ENCODE measurements at places on chromosomes 7 and 10. TPM values are rescaled to one million over a fixed set of nuclear protein-coding genes. Genes with fewer than 3 reads are reported as not detected.

GRCh38 chr7:130995252-130996081 lies 261.5 kb upstream of the KLF14 start:
- no peak for DNase-seq
- H3K27ac ChIP-seq = peak overlapping the region; percentile 85
- peak overlapping the region; percentile 54 for H3K4me3 ChIP-seq
- peaks cover 86% of the 10 kb centered on the region for H3K4me1 ChIP-seq

GRCh38 chr7:38873433-38873832 lies 35.6 kb downstream of the VPS41 start:
- H3K27me3 ChIP-seq = no peaks in the 10 kb centered on the region
- no peak overlapping the region for H3K27ac ChIP-seq
- H3K36me3 ChIP-seq = peaks cover 7% of the 10 kb centered on the region
- H3K4me3 ChIP-seq = no peak overlapping the region

- no peak overlapping the region for H3K4me3 ChIP-seq
- no peak for DNase-seq
- peaks cover 11% of the 10 kb centered on the region for H3K27me3 ChIP-seq
- H3K4me1 ChIP-seq = no peaks in the 10 kb centered on the region
- H3K27ac ChIP-seq = no peak overlapping the region
These were observed 95.4 kb downstream of the CCDC3 start for GRCh38 chr10:12906051-12906541.

DNA sequence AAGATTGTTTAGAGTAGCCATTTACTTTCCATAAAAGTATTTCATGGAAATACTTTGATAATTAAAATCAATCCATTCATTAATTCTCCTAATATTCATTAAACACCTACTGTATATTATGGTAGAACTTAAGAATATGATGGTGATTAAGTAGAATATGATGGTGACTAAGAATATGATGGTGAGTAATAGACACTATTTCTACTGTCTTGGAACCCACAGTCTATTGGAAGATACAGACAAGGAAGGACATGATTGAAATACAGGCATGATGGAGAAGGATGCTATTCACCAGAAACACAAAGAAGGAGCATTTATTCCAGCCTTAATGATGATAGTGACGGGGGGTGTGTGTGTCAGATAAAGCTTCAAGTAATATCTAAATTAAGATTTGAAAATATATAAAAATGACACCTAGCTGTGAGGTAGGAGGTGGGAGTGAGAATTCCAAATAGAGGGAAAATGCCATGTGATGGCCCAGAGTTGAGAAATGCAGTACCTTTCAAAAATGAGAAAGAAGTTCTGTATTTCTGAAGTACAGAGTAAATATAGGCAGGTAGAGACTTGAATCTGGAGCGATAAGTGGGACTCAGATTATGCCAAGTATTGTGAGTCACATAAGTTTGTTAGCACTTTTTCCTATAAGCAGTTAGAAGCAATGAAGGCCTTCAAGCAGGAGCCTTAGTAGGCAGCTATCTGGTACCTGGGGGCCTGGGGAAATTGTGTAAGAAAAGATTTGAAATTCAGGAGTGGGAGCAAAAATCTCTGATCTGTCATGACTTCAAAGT lies 12.5 kb upstream of the CDK13 start:
- H3K4me3 ChIP-seq = no peak overlapping the region
- H3K36me3 ChIP-seq = no peaks in the 10 kb centered on the region
- no peaks in the 10 kb centered on the region for H3K4me1 ChIP-seq
- no peaks in the 10 kb centered on the region for H3K27me3 ChIP-seq
- H3K27ac ChIP-seq = no peak overlapping the region

DNA sequence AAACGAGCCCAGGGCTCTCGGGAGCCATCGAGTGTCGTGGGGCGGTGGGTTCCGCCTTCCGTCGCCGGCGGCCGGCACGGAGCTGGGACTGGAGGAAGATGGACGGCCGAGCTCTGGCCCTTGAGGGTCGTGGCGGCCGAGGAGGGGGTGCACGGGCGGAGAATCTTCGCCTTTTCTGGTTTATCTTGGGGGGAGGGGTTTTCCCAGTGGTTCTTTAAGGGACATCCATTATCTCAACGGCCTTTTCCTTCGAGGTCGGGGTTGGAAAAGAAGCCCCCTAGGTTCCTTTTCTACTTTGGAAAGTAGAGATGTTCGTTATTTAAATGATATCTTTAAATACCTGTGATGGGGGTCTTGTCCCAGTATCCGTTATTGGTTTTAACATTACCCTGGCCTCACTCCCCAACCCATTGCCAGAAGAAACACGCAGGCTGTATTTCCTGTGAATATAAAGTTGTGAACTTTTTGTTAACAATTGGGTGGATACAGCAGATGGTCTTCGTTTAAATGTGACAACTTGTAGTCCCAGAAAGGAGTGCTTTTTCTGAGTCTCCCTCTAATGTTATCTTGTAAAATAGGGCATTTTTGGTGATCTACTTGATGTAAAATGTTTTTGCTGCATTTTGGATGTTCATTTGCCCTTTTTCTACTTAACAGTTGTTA lies 765 bp downstream of the CCAR1 start:
- H3K4me1 ChIP-seq = peaks cover 21% of the 10 kb centered on the region
- no peaks in the 10 kb centered on the region for H3K27me3 ChIP-seq
- H3K27ac ChIP-seq = peak overlapping the region; percentile 85
- DNase-seq = no peak
- peaks cover 31% of the 10 kb centered on the region for H3K36me3 ChIP-seq

GRCh38 chr10:84173501-84173929 lies at the start of gene GPR15LG:
Gene GPR15LG (plus strand): TSS chr10:84173801. CDS start chr10:84173852, 51 bp downstream.
- H3K27me3 ChIP-seq = no peaks in the 10 kb centered on the region
- H3K36me3 ChIP-seq = no peaks in the 10 kb centered on the region
- no peak for DNase-seq
- H3K4me1 ChIP-seq = no peaks in the 10 kb centered on the region

DNA sequence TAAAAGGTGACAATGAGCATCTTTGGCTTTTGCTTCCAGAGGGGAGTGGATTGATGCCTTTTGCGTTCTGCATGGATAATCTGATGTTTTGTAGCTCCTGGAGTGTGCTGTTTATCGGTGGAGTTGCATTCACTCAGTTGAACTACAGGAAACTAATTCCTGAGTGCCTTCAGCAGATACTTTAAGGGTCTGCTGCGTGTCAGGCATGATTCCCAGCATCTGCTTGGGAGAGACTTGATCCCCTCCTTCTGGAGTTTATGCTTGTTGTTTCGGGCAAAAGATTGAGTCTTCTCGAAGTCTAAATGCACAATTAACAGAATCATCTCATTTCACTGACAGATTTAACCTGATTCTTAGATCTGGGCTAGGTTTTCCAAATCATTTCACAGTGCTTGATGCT lies 46.2 kb downstream of the CELF2 start:
- H3K27me3 ChIP-seq = peaks cover 17% of the 10 kb centered on the region
- DNase-seq = no peak
- H3K27ac ChIP-seq = no peak overlapping the region
- no peaks in the 10 kb centered on the region for H3K36me3 ChIP-seq
- H3K4me1 ChIP-seq = no peaks in the 10 kb centered on the region
- no peak overlapping the region for H3K4me3 ChIP-seq

DNA sequence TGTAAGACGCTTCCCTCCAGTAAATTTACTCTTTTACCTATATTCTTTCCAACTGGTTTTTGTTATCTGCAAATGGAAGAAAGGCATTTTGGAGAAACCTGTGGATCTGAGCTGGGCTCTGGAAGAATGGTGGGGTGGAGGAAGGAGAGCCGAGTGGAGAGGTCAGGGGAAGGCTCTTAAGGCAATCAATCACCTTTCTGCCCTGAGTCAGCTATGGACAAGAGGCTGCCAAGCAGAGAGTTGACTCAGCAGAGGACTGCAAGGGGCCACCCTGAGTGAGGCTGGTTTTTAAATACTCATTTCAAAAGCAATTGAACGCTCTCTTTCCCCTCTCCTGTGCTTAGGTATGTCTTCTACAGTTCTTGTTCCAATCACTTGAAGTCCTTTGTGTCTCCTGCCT lies 81.8 kb downstream of the SPAG6 start:
- no peak overlapping the region for H3K4me3 ChIP-seq
- no peak for DNase-seq
- peaks cover 28% of the 10 kb centered on the region for H3K27me3 ChIP-seq
- H3K36me3 ChIP-seq = no peaks in the 10 kb centered on the region
- peaks cover 5% of the 10 kb centered on the region for H3K4me1 ChIP-seq

DNA sequence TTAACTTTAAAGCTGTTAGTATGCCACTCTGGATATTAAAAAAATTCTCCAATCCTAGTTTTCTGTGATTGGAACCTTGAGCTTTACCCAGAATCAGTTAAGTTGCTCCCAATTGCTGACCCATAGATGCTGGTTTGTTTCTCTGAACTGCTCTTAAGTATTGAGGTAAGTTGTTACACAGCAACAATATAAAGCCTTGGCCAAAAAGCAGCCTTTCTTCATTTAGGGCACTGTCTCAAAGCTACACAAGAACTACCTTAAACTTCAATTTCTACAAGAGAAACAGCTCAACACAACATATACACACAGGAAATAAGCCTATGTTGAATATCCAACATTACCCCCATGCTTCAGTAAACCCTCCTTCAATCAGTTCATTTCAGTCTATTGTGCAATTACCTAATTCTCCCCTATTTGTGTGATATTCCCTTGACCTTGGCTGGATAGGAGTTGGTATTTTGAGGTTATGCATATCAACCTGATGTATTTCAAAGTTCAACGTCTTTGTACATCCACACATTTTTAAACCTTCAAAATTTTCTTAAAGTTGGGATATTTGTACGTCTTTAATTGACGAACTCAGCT lies 11.5 kb downstream of the HNRNPA2B1 start:
- no peak overlapping the region for H3K4me3 ChIP-seq
- peaks cover 89% of the 10 kb centered on the region for H3K4me1 ChIP-seq
- no peaks in the 10 kb centered on the region for H3K27me3 ChIP-seq
- DNase-seq = no peak

- no peak overlapping the region for H3K4me3 ChIP-seq
- H3K4me1 ChIP-seq = no peaks in the 10 kb centered on the region
- no peaks in the 10 kb centered on the region for H3K27me3 ChIP-seq
- no peaks in the 10 kb centered on the region for H3K36me3 ChIP-seq
These were observed 479.6 kb downstream of the IPMK start for GRCh38 chr10:57788117-57788516.

DNA sequence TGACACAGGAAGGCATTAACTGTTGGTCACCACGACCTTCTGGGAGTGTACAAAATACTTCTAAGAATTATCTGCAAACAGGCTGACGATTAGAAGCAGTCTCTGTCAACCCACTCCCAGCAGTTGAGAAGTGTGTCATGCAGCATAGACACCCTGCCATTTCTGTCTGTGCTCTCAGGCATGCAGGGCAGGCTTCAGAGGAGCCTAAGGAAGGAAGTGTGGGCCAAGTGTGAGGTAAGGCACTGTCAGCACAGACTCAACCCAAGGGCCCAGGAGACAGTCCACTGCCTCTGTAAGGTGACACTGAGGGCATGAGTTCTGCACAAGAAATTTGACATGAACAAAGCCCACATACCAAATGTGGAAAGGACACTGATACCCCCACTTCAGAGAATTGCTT lies 109.0 kb upstream of the VIPR2 start:
- no peaks in the 10 kb centered on the region for H3K4me1 ChIP-seq
- DNase-seq = no peak
- H3K27me3 ChIP-seq = no peaks in the 10 kb centered on the region
- no peaks in the 10 kb centered on the region for H3K36me3 ChIP-seq
- no peak overlapping the region for H3K4me3 ChIP-seq

- H3K4me3 ChIP-seq = no peak overlapping the region
- DNase-seq = no peak
- no peak overlapping the region for H3K27ac ChIP-seq
- H3K36me3 ChIP-seq = no peaks in the 10 kb centered on the region
- H3K27me3 ChIP-seq = no peaks in the 10 kb centered on the region
These were observed 94.1 kb downstream of the ALOX5 start for GRCh38 chr10:45468079-45468478.

GRCh38 chr10:521261-522250 lies 167.9 kb downstream of the DIP2C start:
- no peak for DNase-seq
- no peak overlapping the region for H3K4me3 ChIP-seq
- H3K27ac ChIP-seq = no peak overlapping the region
- H3K36me3 ChIP-seq = no peaks in the 10 kb centered on the region
- no peaks in the 10 kb centered on the region for H3K4me1 ChIP-seq
- peaks cover 12% of the 10 kb centered on the region for H3K27me3 ChIP-seq

The SEMA3D gene
- not detected for total RNA-seq

- no peak for DNase-seq
- H3K27ac ChIP-seq = peak overlapping the region; percentile 79
- H3K4me3 ChIP-seq = peak overlapping the region; percentile 11
- no peaks in the 10 kb centered on the region for H3K27me3 ChIP-seq
- H3K36me3 ChIP-seq = peaks cover 97% of the 10 kb centered on the region
These were observed 67.1 kb downstream of the IKZF1 start for GRCh38 chr7:50371551-50372021.

The TAC1 gene
- total RNA-seq = not detected

GRCh38 chr10:122638106-122638505 lies 61.5 kb downstream of the C10orf120 start:
- H3K4me3 ChIP-seq = no peak overlapping the region
- H3K27ac ChIP-seq = no peak overlapping the region
- no peak for DNase-seq
- peaks cover 2% of the 10 kb centered on the region for H3K27me3 ChIP-seq
- H3K4me1 ChIP-seq = no peaks in the 10 kb centered on the region

The MSS51 gene
- total RNA-seq = 2.8 TPM
